ENCODE measurements at places on chromosomes 6 and 20.

DNA sequence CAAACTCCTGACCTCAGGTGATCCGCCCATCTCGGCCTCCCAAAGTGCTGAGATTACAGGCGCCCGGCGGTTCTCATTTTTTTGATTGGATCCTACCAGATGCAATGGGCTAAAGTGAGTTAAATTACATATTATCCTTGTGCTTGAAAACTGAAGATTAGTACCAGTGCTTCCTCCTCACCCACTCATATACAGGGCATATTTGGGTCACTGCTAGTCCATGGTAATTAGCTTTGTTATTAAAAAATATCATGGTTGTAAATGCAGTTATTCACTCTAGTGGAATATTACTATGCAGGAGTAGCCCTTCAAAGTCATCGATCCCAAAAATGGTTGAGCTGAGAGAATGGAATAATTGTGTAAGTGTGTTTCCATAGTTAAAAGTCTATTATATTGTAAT, 26.5 kb downstream of the ZNF292 start:
- DNase-seq, result no peak

DNA sequence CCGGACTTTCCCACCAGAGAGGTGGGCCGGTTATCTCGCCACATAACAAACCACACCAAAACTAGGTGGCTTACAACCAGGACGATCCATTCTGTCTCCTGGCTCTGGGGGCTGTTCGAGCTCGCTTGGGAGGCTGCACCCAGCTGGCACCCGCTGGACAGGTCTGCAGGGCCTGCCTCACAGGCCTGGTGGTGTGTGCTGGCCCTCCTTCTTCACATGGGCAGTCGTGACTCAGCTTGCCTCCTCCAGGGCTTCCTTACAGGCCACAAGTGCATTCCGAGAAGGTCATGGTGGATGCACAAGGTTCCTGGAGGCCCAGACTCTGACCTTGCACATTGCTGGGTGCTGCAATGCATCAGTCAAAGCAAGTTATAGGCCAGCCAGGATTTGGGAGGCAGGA, 34.2 kb downstream of the FOXF2 start:
- DNase-seq, result no peak

DNA sequence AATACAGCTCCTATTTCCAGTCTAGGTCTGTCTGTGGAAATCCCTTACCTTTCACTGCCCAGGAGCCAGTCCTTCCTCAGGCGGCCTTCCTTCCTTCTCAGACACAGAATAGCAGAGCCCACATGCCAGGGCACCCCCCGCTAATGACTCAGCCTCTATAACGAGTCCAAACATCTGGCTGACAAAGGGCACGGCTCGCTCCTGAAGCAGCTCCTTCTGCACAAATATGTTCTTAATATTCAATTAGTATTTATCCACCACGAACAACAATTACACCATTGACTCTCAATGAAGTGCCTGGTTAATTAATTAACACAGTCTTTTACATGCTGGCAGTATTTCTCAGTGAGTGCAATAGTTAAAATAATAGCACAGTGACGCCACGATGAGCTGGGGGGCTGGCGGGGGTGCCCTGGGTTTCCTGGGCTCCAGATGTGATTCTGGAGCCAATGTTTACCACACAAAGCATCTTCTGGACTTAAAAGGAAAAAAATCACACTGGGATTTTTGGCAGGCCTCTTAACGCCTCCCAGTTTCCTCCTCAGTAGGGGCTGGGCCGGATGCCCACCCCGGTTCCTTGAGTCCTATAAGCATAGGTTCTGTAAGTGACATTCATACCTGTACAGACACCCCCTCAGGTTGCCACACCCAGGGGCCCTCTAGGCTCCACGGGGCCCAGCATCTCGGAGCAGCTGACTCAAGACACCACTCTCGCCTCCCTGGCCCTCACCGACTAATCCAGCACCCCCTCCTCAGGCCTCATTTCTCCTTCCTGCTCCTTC, 158.6 kb upstream of the MLN start:
- DNase-seq, result no peak

DNA sequence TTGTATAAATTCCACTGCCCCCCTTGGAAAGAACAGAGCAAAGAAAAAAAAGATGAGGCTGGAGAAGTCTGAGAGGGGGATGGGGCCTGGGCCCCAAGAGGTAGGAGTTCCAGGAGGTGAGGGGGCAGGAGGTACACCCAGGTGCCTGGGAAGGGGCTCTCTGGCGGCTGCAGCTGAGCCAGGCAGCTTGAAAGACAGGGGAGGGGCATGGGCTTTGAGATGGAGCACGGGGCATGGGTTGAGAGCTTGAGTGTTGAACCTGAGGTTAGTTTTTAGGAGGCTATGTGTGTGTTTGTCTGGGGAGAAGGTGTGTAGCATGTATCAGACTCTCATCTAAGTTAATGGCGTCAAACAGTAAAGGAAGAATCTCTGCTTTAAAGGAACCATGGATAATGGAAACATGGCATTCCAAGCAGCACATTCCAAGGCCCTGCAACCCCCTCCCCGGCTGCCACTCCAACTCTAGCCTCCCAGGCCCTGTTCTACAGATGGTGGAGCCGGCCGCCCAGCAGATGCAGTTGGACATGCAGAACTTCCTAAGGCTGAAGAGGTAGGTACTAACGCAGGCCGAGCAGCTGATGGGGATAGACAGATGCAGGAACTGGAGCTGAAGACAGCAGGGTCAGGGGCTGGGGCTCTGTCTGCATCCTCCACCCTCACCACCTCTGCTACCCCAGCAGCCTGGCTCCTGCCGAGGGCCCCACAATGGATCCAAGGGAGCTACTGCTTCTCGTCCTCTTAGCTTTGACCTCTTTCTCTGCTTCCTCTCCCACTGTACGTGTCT, 42.1 kb downstream of the MDFI start:
- peak; percentile 33 for DNase-seq

DNA sequence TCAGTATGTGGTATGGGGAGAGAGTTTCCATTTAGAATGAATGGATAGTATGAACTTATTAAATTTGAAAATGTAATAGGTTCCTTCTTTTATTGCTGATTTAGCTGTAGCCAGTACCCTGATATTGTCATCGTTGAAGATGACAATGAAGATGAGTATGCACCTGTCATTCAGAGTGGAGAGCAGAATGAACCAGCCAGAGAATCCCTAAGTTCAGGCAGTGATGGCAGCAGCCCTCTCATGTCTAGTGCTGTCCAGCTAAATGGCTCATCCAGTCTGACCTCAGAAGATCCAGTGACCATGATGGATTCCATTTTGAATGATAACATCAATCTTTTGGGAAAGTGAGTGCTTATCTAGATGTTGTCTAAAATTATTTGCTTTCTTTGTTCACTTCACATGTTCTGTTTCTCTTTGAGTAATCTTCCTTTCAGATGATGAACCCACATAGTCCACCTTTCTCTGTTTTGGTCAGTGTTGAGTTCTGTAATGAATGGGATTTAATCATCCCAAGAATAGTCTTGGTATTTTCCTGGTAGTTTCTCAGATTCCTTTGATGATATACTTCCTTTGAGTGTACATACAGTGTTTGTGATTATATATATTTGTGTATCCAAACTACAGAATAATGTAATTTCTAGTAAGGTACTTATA, 23.3 kb downstream of the HSF2 start:
- DNase-seq, result no peak

- DNase-seq, result no peak
Measured at GRCh38 chr20:23396950-23397627, 24.2 kb downstream of the NAPB start.

- DNase-seq, result no peak
Measured at GRCh38 chr6:44805238-44805846, 417.8 kb downstream of the CDC5L start.

Measured in neural progenitor cell (in vitro differentiated cells).